Endothelial cell (in vitro differentiated cells): ENCODE measurements at places on chromosomes 12 and 14.

GRCh38 chr12:77833329-77833728 is 2.6 kb downstream of the NAV3 start:
- no peak for DNase-seq

DNA sequence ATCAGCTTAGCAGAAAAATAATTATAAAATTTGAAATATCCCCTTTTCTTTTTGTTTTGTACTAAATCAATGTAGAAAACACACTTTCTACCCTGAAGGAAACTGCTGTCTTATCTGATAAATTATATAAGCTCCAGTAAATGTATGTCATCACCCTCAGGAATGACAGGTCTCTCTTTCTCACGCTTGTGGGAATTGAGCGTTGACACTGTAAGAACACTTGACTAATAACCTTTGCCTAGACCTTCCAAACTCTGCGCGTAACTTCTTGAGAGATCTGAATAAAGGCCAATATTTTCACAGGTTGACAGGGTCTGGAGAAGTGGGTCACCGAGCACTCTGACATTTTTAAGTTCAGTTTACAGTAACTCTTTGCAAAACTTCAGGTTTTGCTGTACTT is 138.5 kb downstream of the BCAT1 start:
- DNase-seq = no peak

- DNase-seq = no peak
Measured at GRCh38 chr14:25111061-25111601, 61.2 kb upstream of the STXBP6 start.

DNA sequence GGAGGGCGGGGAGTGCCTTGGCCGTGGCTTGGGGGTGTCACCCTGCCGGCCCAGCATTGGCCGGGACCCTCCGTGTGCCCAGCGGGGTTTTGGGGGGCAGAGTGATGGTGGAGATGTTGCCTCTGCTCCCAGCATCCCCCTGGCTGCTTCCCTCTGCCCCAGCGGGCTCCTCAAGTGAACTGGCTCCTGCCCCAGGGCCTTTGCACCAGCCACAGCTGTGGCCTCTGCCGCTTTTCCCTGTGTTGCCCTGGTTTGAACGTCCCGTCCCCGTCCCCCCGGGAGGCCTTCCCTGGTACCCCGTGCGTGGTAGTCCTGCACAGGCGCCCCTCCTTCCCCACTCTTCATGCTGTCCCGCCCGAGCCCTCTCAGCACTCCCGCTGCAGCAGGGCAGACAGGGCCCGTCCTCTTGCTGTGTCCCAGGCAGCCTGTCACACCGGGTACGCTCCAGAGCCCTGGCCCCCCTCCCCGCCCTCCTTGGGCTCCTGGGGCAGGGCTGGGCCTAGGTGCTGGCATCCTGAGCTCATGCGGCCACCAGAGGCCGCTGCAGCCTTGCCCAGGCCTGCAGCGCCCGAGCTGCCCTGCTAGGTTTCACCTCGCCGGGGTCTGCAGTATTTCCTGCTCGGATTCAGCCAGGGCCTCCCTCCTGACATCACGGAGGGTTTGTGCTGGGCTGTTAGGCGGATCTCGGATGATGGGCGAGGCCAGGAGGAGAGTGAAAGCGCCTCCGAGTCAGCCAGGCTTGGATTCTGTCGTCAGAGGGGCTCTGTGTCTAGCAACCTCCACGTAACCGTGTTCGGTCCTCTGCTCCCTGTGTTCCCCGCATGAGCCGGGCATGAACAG is 9.5 kb downstream of the NOC4L start:
- DNase-seq = peak; percentile 78

- DNase-seq = peak; percentile 9
Measured at GRCh38 chr12:10068644-10069043, 30.1 kb downstream of the CLEC1A start.

DNA sequence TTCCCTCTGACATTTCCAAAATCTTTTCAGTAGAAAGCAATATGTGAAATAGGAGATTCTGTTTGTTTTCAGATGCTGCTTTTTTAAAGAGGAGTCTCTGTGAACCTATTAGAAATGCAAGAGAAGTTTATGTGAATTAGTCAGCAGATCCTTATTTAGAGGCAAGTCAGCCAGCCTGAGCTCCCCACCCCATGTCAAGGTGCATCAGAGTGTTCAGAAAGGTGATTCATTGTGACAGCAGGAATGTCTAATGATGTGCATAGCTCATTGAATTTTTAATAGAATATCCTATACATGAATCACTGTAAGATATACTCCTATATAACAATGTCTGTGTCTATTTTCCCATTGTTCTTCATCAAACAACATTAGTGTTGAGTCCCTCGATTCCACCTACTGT is 1222.4 kb upstream of the USP15 start:
- no peak for DNase-seq

- DNase-seq = no peak
Measured at GRCh38 chr14:24315807-24316596, 4.7 kb downstream of the LTB4R start.

GRCh38 chr12:51389302-51389999 is 1.8 kb downstream of the GALNT6 start:
- DNase-seq = no peak

DNA sequence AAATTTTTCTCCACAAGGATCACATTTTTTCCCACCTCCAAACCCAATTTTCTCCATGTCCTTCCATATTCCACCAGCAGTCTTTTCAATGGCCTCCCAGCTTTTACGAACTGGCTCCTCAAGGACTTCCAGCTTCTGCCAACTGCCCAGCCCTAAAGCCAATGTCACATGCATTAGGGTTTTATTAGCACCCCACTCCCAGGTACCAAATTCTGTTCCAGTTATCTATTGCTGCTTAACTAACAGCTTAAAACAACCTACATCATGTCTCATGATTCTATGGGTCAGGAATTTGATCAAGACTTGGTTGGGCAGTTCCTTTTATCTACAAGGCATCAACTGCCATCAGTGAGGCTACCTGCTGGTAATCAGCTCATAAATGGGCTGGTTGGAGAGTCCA is 151.3 kb downstream of the SPTSSA start:
- no peak for DNase-seq

GRCh38 chr12:109191621-109192250 is 75.3 kb downstream of the ACACB start:
- no peak for DNase-seq

- no peak for DNase-seq
Measured at GRCh38 chr14:66224492-66225178, 261.5 kb upstream of the CCDC196 start.

DNA sequence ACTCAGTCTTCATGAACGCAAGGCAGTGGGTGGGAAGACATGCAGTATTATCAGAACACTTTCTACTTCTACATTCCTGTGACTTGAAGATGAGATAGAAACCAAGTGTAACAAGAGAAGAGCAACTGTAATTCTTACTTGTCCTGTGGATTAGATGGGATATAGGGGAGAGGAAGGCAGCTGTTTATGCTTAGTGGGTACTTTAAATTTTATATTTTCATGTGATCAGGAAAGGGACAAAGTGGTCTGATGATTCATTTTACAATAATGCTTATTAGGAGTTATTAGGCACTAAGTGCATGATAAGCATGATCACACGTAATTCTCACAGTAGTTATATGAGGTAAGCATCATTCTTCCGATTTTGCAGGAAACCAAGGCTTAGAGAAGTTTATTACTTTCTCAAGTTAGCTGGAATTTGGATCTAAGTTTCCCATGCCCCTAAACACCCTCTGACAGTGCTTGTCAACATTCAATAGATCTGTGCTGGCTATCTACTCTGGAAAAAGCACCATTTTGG is 52.7 kb downstream of the PTGER2 start:
- no peak for DNase-seq

DNA sequence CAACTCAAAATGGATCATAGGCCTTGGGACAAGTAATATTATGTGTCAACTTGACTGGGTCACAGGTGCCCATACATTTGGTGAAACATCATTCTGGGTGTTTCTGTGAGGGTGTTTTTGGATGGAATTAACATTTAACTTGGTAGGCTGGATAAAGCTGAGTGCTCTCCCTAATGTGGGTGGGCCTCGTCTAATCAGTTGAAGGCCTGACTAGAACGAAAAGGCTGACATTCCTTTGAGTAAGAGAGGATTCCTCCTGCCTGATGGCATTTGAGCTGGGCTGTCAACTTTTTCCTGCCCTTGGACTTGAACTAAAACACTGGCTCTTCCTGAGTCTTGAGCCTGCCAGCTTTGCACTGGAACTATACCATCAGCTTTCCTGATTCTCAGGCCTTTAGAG is 93.4 kb upstream of the ESRRB start:
- no peak for DNase-seq

- DNase-seq = no peak
Measured at GRCh38 chr12:104748790-104749189, 209.3 kb downstream of the SLC41A2 start.

DNA sequence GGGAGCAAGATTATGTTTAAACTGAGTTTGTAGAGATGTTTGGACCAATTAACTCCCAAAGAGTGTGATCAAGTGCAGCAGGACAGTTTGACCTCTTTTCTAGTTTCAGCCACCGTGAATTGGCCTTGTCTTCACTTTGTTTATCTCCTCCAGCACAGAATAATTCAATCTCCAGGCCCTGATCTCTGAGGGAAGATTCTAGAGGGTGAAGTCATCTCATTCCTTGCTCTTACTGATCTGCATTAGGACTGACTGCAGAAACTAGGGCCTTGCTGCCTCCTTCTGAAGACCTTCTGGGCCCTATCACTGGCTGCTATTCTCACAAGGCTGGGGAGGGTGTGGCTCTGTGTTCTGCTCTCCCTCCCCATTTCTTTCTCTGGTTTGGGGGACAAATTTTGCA is 29.4 kb downstream of the C12orf75 start:
- no peak for DNase-seq

GRCh38 chr12:1643905-1644533 is 15.0 kb downstream of the WNT5B start:
- DNase-seq = no peak
